ENCODE measurements at places on chromosomes 13 and 19.

- no peak for DNase-seq
Observed at GRCh38 chr19:45866400-45867176, 2.5 kb downstream of the FOXA3 start.

GRCh38 chr19:35636651-35637050, 4.9 kb upstream of the ETV2 start:
- DNase-seq, result no peak

- DNase-seq, result no peak
Observed at GRCh38 chr19:535017-535835, 3.7 kb downstream of the CDC34 start.

DNA sequence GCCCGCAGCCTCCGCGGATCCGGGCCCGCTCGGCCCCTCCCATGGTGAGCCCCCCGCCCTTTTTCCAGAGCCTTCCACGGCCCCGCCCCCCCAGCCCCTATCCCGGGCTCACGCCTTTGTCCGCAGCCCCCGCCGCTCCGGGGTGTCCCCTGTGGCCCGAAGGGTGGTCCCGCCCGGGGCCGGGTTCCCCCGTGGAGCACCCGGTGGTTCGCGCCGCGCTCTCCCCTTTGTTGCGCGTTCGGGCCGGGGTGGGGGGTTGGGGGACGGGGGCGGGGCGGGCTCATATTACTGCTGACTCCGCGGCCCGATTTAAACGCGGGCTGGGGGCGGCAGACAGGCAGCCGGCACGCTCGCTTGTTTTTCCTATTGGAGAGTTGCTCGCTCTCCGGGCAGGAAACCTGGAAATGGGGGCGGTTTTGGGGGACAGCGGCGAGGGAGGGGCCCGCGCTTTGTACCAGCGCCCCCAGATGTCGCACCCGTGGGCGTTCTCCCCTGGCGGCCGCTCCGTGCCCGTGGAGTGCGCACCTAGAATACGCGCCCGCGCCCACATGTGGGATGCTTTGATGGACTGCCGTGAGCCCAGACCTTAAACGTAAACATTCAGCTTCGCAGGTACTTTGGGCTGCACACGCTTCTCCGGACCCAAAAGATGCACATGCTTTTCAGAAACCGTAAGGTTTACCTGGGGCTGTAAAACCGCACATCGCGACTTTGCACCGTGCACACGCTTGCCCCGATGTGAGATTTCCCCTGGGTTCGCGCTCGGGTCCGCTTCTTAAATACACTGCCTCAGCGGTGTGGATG, 699 bp downstream of the PTOV1 start:
- DNase-seq, result no peak

GRCh38 chr13:60395971-60396782, 843 bp upstream of the TDRD3 start:
- peak; percentile 46 for DNase-seq

DNA sequence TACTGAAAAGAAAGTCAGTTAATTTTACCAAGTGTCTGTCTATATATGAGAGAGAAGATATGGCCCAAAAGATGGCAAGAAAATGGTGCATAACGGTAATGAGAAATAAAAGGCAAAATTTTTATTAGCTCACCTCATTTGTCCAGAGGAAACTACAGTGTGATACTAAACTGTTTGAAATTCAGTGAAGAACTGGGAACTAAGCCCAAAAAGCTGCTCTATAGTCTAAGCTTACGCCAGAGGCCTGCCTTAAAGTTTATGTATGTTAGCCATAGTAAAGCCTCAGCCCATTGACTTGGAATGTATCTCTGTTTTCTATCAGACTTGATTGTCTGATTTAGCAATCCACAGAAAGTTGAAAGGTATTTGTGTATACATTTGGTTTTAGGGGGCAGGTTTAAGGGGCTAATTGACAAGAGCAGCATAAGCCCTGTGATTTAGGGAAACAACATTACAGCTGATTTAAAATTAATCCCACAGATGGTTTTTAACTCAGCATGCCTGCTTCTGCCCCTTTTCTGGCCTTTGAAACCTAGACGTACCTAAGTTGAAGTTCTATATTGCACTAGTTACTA, 91.0 kb upstream of the MAB21L1 start:
- DNase-seq, result no peak

- no peak for DNase-seq
Observed at GRCh38 chr13:75390229-75390628, 91.7 kb downstream of the TBC1D4 start.

DNA sequence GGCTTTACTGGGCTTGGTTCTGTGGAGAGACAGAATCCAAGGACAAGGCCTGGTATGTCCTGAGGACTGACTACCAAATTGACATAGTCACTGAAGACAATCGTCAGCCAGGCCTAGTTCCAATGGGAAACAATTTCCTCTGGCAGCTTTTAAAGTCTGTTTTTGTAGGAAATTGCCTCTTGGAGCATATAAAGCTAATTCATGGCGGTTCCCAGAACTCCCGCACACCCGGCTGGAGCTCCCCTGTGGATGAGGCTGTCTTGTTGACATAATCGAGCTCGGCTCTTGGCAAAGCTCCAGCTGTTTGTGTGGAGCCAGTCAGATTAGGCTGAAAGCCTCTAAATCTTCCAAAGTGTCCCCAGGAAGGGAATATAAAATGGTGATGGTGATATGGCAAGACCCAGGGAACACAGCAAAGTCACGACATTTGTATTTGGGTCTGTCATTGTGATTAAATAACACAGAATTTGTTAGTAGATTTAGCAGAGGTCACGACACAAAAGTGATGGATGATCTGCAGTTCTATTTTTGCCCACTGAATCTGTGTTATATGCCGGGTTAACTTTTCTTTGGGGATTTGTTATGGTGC, 395.0 kb downstream of the PCDH9 start:
- no peak for DNase-seq

DNA sequence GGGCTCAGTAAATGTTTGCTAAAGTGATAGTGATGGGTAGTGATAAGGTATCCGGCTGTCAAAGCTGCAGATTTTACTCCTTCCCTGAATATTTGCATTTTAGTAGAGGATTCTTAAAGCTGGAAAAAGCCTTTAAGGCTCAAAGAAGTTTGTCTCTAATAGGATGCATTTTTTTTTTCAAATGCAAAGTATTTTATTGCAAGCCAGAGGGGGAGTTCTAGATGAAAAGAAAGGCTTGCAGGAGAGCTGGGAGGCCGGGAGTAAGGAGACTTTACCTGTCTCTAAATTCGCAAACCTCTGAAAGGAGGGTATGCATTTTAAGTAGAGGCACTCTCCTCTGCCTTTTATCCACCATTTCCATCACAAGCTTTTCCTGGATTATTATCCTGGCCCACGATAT, 100.7 kb upstream of the FNDC3A start:
- no peak for DNase-seq

- DNase-seq, result no peak
Observed at GRCh38 chr13:113888701-113889330, 24.9 kb upstream of the GAS6 start.

DNA sequence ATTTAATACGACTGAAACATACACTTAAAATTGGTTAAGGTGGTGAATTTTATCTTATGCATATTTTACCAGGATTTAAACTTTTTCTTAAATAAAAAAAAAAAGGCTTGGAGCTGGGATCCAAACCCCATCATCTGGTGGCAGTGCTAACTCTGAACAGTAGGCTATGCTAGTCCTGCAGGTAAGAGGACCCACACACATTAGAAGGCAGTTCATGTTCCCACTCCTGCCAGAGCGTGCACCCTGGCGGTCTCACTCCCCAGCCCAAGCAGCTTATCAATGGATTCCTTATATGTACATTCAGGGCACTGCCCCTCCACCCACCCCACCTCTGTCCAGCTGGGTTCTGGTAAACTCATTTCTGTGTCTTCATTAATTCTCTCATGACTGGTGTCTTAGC, 31.3 kb upstream of the CEBPA start:
- DNase-seq, result no peak

DNA sequence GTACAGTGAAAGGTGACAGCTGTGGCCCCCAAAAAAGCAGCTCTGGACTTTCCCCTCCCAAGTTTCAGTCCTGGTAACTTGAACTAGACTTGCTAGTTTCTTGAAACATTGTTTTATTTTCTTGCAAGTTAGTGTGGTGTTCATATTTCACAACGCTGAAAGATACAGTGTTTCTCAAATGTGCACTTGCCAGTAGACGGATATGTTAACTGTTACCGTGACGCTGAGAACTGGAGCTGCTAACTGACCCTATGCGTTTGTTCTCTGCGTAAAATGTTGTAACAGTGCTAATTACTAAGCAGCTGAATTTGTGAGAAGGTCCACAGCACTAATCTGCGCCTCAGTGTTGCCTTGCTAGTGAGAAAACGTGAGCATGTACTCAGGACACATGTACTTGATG, 79.6 kb downstream of the GGACT start:
- no peak for DNase-seq

- DNase-seq, result no peak
Observed at GRCh38 chr13:75149776-75150175, 332.2 kb downstream of the TBC1D4 start.

DNA sequence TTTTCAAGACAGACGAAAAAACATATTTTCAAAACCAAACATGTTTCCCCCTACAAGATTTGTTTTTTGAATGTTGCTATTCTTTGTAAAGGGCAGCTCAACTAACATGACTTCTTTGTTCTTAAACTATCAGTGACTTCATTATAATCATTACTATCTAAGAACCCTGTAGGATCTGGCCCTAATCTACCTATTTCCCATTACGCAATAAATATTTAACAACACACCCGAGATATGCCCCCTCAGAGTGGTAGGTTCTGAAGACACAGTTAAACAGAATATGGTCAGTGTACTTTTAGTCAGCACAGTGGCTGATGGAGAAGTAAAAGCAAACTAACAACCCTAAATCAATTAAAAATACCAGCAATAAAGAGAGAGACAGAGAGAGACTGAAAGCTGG, 186.9 kb downstream of the DIAPH3 start:
- no peak for DNase-seq

DNA sequence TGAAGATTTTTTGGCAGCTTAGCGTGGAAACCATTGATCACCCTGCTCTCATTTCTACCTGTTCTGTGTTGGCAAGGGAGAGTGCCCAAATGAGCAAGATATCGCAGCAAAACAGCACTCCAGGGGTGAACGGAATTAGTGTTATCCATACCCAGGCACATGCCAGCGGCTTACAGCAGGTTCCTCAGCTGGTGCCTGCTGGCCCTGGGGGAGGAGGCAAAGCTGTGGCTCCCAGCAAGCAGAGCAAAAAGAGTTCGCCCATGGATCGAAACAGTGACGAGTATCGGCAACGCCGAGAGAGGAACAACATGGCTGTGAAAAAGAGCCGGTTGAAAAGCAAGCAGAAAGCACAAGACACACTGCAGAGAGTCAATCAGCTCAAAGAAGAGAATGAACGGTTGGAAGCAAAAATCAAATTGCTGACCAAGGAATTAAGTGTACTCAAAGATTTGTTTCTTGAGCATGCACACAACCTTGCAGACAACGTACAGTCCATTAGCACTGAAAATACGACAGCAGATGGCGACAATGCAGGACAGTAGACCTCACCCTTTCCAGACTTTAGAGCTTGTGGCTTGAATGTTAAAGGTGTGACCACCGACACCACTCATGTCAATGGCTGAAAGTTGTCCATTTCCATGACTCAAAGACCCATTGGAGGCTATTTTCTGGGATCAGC, 5.8 kb downstream of the CEBPG start:
- no peak for DNase-seq

DNA sequence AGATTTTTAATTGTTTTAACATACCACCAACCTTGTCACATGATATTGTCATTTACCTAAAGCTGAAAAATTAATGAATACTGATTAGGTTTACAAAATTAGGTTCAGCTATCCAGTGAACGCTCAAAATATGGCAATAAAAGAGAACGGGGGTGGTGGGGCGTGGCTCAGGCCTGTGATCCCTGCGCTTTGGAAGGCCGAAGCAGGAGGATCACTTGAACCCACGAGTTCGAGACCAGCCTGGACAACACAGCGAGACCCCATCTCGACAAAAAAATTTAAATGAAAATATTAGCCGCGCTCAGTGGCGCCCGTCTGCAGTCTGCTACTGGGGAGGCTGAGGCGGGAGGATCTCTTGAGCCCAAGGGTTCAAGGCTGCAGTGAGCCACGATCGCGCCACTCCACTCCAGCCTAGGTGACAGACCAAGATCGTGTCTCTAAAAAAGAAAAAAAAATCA, 516 bp upstream of the FAM32A start:
- no peak for DNase-seq

DNA sequence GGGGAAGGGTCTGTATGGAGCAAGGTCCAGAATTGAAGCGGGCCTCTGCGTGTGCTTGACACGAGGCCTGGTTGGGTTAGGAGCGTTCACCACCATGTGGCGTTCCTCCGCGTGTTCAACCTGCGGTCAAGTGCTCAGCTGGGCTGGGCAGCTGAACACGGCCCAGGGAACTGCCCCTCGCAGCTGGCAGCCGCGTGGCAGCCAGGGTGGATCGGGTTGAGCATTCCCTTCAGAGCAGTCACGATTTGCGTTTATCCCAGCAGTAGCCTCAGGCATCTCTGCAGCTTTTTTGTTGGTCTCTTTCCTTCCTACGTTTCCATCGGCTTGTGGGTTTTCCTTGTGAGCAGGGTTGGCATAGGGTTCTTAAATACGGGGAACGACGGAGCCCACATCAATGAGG, 28.7 kb upstream of the F2RL3 start:
- no peak for DNase-seq

GRCh38 chr13:78596399-78596735, 7.0 kb downstream of the POU4F1 start:
- DNase-seq, result no peak

DNA sequence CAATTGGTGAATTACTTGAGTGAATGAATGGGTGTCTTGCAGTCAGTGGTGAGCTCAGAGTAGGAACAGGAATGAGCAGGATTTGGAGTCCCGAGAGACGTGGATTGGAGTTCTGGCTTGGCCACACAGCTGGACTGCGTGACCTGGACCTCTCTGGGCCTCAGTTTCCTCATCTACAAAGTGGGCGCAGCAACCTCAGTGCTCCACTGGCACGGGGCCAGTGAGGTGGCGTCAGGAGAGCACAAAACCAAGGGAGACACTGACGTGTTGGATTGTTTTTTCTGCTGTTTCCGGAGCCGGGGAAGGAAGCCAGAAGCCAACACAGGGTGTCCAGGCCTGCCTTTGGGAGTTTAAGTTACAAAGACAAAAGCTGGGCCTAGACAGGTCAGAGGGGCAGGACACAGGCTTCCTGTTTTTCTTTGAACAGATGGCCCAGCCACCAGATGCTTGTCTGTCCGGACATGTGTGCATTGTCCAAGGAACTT, 6.5 kb upstream of the DOCK6 start:
- DNase-seq, result no peak

DNA sequence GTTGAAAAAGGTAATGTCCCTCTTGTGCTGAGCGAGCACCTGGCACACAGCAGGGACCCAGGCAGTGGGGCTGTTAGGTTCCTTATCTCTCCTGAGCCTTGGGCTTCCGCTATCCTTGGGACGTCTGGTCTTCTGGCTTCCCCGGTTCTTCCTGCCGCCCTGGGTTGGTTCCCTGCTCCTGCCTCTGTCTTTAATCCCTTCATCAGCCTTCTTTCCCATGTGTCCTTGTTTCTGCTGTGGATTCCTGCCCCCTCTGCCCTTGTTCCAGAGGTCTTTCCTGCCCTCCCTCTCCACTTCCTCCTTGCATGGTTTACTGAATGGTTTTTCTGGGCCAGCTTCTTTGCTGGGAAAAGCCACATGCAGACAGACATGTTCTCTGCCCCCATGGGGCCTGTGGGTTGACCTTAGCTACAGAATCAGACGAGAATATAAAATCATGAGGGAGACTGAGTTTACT, 2.6 kb downstream of the EPN1 start:
- no peak for DNase-seq

- DNase-seq, result no peak
Observed at GRCh38 chr13:101989798-101990350, 412.0 kb downstream of the FGF14 start.

GRCh38 chr13:42836930-42837690, 55.7 kb downstream of the FAM216B start:
- no peak for DNase-seq

GRCh38 chr19:49605605-49606004, 14.6 kb downstream of the PRR12 start:
- DNase-seq, result no peak
